ENCODE measurements at places on chromosomes 2 and 18. TPM values are rescaled to one million over a fixed set of nuclear protein-coding genes. Genes with fewer than 3 reads are reported as not detected.

The CCNYL1 gene
- total RNA-seq = 6.7 TPM

The ASIC4 gene
- total RNA-seq = not detected

The IAH1 gene
- 58.6 TPM for total RNA-seq

The C2orf74 gene
- total RNA-seq = 10.3 TPM

The LGALSL gene
- total RNA-seq = 1.7 TPM

The VSNL1 gene
- total RNA-seq = 0.28 TPM

All from IMR-90 (cell line).